Subcutaneous adipose tissue (tissue), 4 donors: ENCODE measurements at places on chromosomes 1 and 21. TPM values are rescaled to one million over a fixed set of nuclear protein-coding genes. Genes with fewer than 3 reads are reported as not detected.

SLAMF8 gene
- 17.6 TPM for total RNA-seq

MIXL1 gene
- total RNA-seq: not detected

AXDND1 gene
- total RNA-seq: not detected

CD1D gene
- 11.2 TPM for total RNA-seq

OSBPL9 gene
- 75.2 TPM for total RNA-seq

KIF14 gene
- 0.88 TPM for total RNA-seq

ITLN1 gene
- not detected for total RNA-seq
